Frontal cortex (tissue), 4 donors: ENCODE measurements at places on chromosomes 5 and 9.

DNA sequence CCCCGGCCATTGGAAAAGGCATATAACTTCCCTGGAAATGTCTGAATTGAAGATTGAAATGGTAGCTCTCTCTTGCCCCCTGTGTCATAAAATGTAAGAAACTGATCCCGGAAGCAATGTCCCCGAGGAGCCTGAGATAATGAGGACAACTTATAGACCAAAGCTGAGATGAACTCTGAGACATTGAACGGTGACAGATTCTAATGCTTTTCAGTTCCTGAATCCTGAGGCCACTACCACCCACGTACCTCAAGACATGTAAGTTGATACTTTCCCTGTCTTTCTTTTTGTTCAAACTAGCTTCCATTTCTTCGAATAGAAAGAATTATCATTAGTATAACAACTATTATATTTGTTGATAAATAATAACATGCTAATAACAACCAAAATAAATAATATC, 51.0 kb downstream of the KIF4B start:
- DNase-seq, result no peak

- no peak for DNase-seq
Observed at GRCh38 chr9:4080921-4081895, 218.7 kb downstream of the GLIS3 start.

DNA sequence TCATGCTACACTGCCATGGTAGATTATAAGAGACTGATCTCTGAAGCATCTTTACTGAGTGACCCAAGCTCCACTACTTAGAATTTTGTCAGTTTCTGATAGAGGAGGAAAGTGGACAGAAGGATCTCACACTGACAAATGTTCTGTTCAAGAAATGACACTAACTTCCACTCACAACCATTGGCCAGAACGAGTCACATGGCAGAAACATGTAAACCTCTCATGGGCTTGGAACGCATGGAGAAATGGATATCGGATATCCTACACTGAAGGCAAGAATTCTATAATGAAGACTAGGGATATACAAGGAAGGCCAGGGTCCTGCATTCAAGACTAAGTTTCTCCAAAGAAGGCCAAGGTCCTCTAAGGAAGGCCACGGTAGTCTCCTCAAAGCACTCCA, 31.1 kb downstream of the EGFLAM start:
- DNase-seq, result no peak

- DNase-seq, result no peak
Observed at GRCh38 chr5:157710882-157711281, 20.3 kb upstream of the THG1L start.

- no peak for DNase-seq
Observed at GRCh38 chr9:136931611-136932130, 12.9 kb downstream of the FBXW5 start.

GRCh38 chr9:1332156-1332555, 282.0 kb downstream of the DMRT2 start:
- no peak for DNase-seq

GRCh38 chr9:123053046-123053445, 19.6 kb downstream of the GPR21 start:
- DNase-seq, result no peak

DNA sequence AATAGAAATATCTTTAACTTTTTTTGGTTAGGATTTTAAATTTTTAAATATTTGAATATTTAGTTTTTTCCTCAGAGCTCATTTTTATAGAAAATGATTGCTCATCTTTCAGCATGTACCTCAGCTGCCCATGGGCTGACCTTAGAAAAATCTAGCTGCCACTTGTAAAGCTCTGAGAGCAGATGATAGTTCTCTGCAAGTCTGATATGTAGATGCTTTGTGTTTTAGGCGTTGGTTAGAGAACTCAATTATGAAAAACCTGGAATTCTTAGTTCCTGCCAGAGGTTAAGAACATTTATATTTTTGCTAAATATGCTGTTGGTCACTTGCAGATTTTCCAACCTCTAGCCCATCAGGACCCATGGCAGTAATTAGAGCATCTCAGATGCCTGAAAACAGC, 15.1 kb downstream of the OTULIN start:
- DNase-seq, result no peak

DNA sequence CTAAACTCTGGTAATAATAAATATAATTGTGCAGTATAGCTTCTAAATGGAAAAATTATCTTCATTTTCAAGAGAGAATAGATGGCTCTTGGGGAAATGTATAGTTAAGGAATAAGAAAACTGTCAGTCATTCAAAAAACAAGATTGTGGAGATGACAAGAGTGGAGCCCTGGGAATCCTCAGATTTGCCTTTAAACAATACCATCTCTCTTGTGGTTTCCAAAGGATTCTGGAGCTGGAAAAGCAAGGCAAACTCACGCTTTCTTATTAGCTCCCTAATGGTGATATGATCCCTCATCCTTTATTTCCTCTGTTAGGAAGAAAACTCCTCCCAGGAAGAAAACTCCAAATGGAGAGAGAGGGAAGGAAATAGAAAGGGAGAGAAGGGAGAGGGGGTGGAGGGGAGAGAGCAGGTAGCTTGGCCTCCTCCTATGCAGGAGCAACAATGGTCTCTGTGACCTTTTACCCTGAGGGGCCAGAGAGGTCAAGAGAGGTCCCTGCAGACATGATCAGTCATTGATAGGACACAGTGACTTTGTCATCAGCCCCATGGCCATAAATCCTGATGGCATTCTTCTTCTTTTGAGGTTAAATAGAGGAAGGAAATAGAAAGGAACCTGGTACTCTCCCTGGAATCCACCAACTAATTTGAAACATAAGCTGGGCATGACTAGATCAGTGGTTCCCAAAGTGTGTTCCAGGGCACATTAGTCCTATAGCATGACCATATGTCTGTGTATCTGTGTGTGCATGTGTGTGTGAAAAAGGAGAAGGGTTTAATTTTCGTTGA, 312.2 kb downstream of the ARRDC3 start:
- DNase-seq, result no peak

GRCh38 chr9:70406434-70406862, 8.0 kb downstream of the KLF9 start:
- no peak for DNase-seq
